Stimulated activated CD8-positive, alpha-beta memory T cell treated with anti-CD3 and anti-CD28 coated beads, Interleukin-7, amount 100 ng/mL, for 24 hours (primary cell): ENCODE measurements at places on chromosomes 4 and X.

DNA sequence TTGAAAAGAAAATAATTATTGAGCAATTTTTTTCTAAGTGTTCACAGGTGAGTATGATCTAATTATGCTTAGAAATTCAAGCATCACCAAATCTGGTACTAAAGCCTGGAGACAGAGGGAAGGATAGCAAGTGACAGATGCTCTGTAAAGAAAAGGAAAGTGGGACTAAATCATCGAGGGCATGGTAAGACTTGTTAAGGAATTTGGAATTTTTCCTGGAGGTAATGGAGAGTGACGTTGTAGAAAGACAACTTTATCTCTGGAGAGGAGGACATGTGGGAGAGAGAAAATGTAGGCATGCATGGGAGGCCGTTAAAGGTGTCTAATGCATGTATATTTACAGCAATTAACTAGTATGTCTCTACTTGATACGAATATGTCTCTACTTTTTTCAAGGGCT is 333.2 kb upstream of the ATOH1 start:
- no peak for DNase-seq

- DNase-seq: no peak
These were observed 252.0 kb downstream of the FBXW7 start for GRCh38 chr4:152283801-152284470.

- no peak for DNase-seq
These were observed 913.9 kb downstream of the FSTL5 start for GRCh38 chr4:161249779-161250440.

GRCh38 chr4:24210332-24210902 is 320.6 kb upstream of the PPARGC1A start:
- DNase-seq: no peak

DNA sequence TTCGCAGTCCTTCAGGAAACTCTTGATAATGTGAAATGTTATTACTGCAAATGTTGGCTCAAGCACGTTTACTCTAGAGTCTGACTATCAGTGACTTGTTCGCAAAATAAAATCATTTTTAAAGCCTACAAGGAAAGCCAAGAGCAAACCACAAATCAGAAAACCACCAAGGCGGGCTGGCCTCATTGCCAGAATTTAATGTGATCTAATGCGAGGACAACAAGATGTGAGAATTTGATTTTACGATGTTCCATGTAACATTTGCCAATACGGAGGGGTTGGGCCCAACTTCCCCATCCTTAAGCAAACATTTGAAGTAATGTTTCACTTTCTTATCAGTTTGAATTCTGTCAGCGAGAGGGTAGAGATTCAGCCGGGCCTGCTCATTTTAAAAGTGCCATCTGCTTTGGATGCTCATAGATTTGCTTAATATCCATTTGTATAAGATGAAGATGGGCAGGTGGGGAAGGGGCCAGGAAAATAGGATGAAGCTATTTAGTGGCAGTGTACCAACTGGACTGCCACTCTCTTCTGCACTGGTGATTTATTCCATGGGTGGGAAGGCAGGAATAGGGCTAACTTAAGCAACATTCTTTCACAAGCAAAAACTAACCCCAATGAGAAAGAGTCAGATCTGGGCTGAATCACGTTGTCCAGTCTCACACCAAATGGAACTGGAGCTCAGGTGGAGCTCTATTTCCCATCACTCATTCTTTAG is 225.3 kb downstream of the ANAPC10 start:
- no peak for DNase-seq

- no peak for DNase-seq
These were observed 90.8 kb downstream of the TSPAN5 start for GRCh38 chr4:98567611-98568010.

DNA sequence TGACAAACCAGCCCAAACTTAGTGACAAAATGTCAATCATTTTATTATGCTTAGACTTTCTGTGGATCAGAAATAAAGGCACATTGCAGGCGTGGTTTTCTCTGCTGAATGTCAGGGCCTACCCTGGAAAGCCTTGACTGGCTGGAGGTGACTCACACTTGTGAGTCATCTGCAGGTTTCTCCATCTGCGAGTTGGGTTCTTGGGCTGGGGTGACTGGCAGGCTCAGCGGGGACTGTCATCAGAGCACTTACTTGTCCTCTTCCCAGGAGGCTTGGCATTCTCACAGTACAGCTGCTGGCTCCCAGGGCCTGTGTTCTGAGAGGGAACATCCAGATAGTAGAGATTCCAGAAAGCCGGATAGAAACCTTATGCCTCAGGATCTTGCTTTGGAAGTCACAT is 153.8 kb upstream of the AGA start:
- no peak for DNase-seq

DNA sequence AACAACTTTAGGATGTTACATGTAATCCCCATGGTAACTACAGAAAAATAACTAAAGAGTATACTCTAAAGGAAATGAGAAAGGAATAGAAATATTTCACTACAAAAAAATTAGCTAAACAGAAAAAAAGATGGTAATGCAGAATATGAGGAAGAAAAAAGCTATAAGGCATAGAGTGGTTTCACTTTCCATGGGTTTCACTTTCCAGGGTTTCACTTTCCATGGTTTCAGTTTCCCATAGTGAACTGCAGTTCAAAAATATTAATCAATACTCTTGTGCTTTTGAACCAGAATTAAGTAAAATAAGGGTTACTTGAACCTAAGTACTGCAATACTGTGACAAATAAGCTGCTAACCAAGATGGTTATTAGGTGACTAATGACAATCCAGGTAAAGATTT is 42.0 kb downstream of the NPFFR2 start:
- DNase-seq: no peak

DNA sequence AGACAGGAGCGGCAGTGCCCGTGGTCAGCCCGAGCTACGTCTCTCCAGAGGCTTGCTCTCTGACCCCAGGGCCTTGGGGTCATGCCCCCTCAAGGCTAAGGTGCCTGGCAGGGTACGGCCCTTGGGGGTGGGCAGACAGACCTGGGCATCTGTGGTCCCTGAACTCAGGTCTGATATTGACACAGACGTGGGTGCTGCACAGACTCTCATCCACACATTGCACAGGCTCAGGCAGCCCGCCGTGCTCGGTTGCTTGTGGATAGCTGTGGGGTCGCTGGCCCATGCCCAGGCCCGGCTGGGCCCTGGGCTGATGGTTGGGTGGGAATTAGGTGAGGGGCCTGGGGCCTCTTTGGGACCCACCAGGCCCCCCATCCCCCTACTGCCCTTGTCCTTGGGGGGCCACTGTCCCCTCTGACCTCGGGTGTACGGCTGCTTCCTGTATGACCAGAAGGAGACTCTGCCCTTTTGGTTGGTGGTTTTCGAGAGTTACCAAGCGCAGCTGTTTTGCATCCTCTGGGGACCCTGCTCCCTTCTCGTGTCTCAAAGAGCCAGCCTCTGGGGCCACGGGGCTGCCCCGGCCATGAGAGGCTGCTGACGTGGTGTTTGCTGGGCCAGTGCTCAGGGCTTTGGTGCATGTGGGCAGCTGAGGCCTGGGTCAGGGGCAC is 10.1 kb downstream of the FGFRL1 start:
- DNase-seq: no peak

DNA sequence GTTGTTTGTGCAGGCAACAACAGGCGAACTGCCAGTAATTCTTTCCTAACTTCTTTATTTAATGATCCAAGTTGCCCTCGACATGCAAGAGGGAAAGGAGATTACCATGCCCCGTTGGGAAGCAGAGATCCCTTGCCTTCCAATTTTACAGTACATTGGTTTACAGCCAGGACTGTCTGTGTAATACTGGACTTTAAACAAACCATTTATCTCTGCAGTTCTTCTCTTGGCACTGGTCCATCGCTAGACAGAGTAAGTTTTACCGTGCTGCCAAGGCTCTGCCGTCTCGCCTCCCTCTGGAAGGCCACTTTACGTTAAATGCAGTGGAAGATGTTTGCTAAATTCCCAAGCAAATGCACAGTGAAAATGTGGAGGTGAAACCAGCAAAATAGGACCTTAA is 660.3 kb upstream of the PRKX start:
- DNase-seq: no peak

- no peak for DNase-seq
These were observed 20.3 kb downstream of the EVC start for GRCh38 chr4:5730993-5731990.

DNA sequence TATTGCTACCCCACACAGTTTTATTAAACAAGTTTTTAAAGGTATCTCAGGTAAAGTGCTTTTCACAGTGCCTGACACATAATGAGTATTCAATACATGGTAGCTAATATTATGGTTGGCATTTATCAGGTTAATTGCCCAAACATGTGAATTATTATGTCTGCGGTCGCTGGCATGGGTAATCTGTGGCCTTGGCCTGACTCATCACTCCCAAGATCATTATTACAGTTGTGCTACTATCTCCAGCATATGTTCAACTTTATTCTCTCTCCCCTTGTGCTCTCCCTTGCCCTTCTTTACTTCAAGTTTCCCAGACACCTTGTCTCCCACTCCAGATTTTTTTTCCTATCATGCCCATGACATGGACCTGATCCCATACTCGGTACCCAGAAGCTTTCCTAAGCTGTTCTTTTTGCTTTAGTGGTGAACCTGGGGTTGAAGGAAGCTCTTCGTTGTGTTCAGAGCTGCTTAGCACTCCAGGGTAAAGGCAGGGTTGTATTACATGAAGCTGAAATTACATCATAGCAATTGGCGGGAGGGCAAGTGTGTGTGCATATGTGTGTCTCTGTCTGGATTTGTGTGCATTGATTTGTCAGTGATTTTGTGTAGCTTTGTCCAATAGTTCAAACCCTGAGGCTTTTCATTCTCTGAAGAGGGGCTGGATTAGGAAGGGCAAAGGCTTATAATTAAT is 176.5 kb upstream of the NRK start:
- no peak for DNase-seq

DNA sequence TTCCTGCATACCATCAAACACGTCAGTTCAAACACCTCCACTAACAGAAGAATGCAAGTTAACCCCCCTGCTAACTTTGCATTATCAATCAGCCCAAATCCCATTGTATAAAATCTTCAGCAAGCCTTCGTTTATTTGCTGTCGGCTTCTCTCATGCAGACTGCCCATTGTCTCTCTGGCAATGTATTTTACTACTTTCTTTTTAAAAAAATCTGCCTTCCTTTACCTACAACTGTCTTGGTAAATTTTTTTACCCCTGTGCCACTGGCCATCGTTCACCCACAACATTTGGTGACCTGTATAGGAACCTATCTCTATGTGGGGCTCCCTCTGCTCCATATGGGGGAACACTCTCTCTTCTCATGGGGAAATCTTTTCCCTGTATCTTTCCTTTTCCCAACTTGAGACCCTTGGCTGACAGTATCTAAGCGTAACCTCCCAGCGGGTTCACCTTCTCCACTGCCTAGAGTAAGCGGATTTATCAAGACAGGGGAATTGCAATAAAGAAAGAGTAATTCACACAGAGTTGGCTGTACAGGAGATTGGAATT is 244.6 kb downstream of the CPXCR1 start:
- no peak for DNase-seq

DNA sequence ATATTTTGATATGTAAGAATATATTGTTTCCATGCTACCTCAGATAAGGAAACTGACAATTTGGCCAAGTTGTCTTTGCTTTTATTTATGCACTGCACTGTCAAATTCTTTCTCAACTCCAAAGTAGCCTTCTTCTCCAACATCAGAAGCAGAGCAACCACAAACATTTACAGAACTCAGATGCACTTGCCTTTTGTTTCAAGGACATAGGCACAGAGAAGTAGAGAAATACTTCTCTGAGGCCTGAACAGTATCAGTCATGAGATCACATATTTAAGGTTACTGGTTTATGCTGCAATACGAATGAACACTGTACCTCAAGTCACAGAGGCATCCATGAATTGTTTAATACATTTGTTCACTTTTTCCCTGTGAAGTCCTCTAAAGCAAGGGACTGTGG is 606.1 kb upstream of the SLIT2 start:
- no peak for DNase-seq

GRCh38 chr4:157104541-157104940 is 28.6 kb downstream of the GLRB start:
- DNase-seq: no peak

DNA sequence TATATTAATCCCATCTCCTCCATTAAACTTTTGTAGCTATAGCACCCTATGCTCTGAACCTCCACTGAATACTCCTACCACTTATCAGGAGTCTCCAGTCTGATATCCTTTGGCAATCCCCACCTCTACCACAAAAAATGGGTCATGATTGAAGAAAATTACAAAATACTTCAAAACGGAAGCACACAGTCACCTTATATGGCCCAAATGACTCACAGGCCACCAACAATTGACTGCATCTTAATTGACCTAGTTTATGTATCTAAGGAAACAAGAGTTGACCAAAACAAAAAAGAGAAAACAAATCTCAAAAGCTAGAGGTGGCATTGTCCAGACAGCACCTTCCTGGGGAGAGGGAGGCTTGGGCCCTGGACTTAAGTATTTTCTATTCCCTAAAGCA is 120.0 kb upstream of the DIAPH2 start:
- DNase-seq: no peak

DNA sequence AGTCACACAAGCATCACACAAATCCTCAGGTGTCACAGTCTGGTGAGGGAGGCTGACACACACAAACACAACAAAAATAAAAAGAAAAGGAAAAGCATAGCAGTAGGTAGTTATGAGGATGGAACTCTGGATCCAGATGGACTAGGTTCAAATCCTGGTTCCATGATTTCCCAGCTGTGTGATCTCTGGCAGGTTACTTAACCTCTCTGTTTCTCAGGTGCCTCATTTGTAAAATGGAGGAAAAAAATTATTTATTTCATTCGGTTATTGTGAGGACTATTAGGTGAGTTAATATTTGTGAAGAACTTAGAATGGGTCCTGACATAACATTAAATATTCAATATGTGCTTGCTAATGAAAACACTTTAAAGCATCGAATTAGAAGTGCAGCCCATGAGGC is 19.8 kb downstream of the GAGE1 start:
- DNase-seq: no peak

DNA sequence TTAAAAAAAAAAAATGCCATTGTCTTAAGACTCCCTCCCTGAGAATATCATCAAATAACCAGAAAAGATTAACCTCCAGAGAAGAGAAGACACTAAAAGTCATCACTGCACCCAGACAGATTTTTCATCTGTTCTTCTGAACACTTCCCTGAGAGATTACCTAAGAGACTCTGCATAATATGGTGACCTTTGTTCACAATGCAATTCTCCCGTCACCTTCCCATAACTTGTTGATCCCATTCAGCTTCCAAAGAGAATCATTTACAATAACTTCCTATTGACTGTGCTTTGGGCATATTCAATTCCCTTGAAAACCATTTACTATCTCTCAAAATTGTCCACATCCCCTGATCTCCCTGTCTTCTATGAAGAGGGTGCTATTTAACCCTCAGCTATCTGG is 85.1 kb upstream of the SMAD1 start:
- DNase-seq: no peak
